Psoas muscle (tissue), 8 donors: ENCODE measurements at places on chromosomes 6 and 20. TPM values are rescaled to one million over a fixed set of nuclear protein-coding genes. Genes with fewer than 3 reads are reported as not detected.
A peak's percentile ranks its signal among the peaks of the same experiment; 100 is the strongest.

KIF6 gene
- polyA plus RNA-seq = 0.08 TPM

NT5E gene
- polyA plus RNA-seq = 0.57 TPM

GRCh38 chr6:108127826-108128225 lies 38.0 kb upstream of the NR2E1 start:
- H3K4me1 ChIP-seq = no peaks in the 10 kb centered on the region
- H3K27me3 ChIP-seq = peaks cover 4% of the 10 kb centered on the region
- DNase-seq = no peak
- H3K36me3 ChIP-seq = no peaks in the 10 kb centered on the region
- H3K27ac ChIP-seq = no peak overlapping the region

GRCh38 chr6:156725712-156726111 lies 51.5 kb upstream of the ARID1B start:
- H3K4me3 ChIP-seq = no peak overlapping the region
- no peak for DNase-seq
- no peaks in the 10 kb centered on the region for H3K36me3 ChIP-seq
- H3K4me1 ChIP-seq = peaks cover 9% of the 10 kb centered on the region
- no peaks in the 10 kb centered on the region for H3K27me3 ChIP-seq

GRCh38 chr6:8731874-8732273 lies 296.5 kb upstream of the SLC35B3 start:
- no peak for DNase-seq
- H3K4me3 ChIP-seq = no peak overlapping the region
- H3K27ac ChIP-seq = no peak overlapping the region
- H3K27me3 ChIP-seq = no peaks in the 10 kb centered on the region
- no peaks in the 10 kb centered on the region for H3K4me1 ChIP-seq
- no peaks in the 10 kb centered on the region for H3K36me3 ChIP-seq

- H3K4me1 ChIP-seq = no peaks in the 10 kb centered on the region
- no peaks in the 10 kb centered on the region for H3K36me3 ChIP-seq
- H3K27ac ChIP-seq = no peak overlapping the region
- no peak for DNase-seq
Measured at GRCh38 chr20:23039885-23040508, 4.9 kb downstream of the SSTR4 start.

DNA sequence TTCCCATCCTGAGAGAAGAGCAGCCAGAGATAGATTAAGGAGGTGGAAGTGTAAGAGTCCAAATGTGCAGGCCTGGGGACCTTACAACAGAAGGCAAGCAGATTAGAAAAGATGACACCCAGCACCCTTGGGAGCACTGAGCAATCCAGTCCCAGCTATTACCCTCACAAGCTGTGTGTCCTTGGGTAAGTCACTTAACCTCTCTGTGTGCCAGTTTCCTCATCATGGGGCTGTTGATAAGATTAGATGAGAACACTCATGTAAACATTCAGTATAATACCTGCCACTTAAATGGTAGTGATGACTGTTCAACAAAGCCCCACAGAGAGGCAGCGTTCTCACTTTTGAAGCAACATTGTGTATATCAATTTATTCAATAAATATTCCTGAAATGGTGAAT lies 114.8 kb upstream of the CST7 start:
- H3K27ac ChIP-seq = no peak overlapping the region
- no peak for DNase-seq
- H3K4me1 ChIP-seq = no peaks in the 10 kb centered on the region
- no peaks in the 10 kb centered on the region for H3K27me3 ChIP-seq
- no peak overlapping the region for H3K4me3 ChIP-seq
- no peaks in the 10 kb centered on the region for H3K36me3 ChIP-seq

GRCh38 chr20:62064770-62065673 lies 659 bp downstream of the TAF4 start:
- peak overlapping the region; percentile 71 for H3K27ac ChIP-seq
- H3K4me1 ChIP-seq = peaks cover 45% of the 10 kb centered on the region
- H3K36me3 ChIP-seq = peaks cover 4% of the 10 kb centered on the region
- no peaks in the 10 kb centered on the region for H3K27me3 ChIP-seq
- H3K4me3 ChIP-seq = peak overlapping the region; percentile 67
- peak; percentile 50 for DNase-seq

DNA sequence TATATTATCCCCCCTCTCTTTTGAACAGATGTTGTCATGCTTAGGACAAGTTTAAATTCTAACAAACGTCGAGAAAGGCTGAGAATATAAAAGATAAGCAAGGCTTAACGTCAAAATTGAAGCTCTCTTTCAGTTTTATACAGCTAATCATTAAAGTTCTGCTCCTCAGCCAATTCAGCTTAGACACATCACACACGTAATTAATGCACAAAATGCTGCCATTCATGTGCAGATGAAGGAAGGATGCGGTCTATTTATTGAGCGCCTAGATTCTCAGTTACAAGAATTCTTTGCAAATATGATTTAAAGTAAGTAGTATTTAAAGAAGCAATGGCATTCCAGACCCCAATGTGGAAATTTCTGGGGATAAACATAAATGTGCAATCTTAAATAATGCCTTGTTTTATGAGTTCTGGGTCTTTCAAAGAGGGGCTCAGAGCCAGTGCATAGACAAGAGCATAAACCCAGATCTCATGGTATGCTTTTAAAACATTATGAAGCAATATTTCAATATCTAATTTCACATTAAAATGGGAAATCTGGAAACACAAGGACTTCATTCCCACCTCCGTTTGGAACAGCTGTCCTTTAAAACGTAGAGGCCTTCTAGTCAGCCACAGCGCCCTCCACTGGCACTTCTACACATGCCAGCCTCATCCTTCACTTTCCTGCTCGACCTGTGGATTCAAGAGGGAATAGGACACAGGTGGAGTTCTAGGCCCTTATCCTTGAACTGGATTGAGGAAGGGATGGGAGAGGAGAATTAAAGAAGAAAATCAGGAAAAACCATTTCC lies 85.8 kb downstream of the LYRM4 start:
- no peak overlapping the region for H3K27ac ChIP-seq
- no peak for DNase-seq
- H3K27me3 ChIP-seq = no peaks in the 10 kb centered on the region
- no peak overlapping the region for H3K4me3 ChIP-seq
- no peaks in the 10 kb centered on the region for H3K36me3 ChIP-seq

DNA sequence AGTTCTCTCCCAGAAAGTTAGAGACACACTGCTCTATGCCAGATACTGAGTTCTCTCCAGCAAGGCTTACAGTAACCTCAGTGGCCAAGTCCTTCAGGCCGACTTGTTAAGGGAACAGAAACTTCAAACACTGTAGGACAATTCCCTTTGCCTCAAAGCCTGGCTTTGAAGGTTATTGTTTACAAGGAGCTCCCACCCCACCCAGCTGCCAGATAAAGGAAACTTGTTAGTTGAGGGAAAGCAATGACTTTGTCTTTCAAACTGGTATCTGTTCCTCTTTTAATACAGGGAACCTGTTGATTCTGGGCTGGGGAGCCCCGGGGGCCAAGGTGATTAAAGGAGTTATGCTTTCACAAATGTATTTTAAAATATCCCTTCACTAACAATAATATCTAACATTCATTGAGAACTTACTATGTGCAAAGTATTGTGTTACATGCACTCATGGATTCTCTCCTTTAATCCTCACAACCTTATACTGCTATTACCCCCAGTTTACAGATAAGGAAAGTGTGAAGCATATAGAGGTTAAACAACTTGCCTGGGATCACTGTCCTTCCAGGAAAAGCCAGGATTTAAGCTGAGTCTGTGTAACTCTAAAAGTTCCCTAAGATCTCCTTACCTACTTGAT lies 27.6 kb upstream of the CDKN1A start:
- DNase-seq = no peak
- no peak overlapping the region for H3K27ac ChIP-seq
- H3K4me3 ChIP-seq = no peak overlapping the region
- H3K27me3 ChIP-seq = no peaks in the 10 kb centered on the region
